ENCODE measurements at places on chromosomes 5 and 9. TPM values are rescaled to one million over a fixed set of nuclear protein-coding genes. Genes with fewer than 3 reads are reported as not detected.

- H3K36me3 ChIP-seq = no peaks in the 10 kb centered on the region
- H3K27me3 ChIP-seq = peaks cover 26% of the 10 kb centered on the region
- no peaks in the 10 kb centered on the region for H3K4me1 ChIP-seq
- no peak overlapping the region for H3K27ac ChIP-seq
- no peak for DNase-seq
Measured at GRCh38 chr5:180908998-180909731, 10.2 kb downstream of the BTNL8 start.

DNA sequence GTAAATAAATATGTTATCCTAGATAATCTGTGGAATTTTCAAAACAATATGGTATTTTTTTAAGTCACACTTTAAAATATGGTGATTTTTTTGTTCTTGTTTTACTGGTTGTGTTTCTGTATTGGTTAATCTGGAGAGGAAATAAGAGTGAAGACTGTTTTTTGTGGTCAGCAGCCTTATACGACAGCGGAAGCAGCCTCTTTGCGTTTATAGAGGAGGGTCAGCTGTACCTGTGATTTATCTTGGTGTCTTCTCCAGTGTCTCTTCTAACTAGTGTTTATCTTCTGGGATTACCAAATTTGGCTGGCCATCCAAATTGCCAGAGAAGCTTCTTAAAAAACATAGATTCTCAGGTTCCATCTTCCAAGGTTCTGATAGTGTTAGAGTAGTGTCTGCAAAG is 58.7 kb downstream of the ICE1 start:
- H3K36me3 ChIP-seq = peaks cover 5% of the 10 kb centered on the region
- no peak overlapping the region for H3K4me3 ChIP-seq
- no peaks in the 10 kb centered on the region for H3K27me3 ChIP-seq

DNA sequence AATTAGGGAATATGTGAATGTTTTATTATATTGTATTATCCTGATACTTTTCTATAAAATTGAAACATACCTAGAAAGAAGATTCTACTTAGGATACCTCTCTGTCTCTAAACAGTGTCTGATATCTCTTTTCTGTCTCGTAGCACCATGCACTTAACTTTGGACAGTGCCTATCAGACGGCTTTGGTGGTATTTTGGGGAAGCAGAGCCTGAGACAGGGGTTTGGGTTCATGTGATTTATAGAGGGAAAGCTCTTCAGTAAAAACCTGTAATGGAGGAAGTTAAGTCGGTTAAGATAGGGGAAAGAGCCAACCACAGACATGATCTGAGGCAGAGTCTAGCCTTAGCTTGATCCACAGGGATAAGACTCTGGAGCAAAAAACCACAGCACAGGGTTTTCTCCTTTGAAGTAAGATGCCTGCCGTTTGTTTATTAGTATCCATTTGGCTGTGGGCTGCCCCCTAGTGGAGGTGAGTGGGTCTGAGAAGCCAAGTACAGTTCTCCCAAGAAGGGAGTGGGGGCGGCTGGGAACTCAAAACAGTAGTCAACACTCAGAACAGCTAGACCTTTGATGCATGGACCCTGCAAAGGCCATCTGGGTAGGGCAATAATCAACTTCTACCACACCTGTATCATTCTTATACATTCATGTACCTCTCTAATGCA is 141.2 kb upstream of the ASTN2 start:
- H3K27me3 ChIP-seq = no peaks in the 10 kb centered on the region
- no peak overlapping the region for H3K27ac ChIP-seq
- H3K4me3 ChIP-seq = no peak overlapping the region
- DNase-seq = peak; percentile 28

DNA sequence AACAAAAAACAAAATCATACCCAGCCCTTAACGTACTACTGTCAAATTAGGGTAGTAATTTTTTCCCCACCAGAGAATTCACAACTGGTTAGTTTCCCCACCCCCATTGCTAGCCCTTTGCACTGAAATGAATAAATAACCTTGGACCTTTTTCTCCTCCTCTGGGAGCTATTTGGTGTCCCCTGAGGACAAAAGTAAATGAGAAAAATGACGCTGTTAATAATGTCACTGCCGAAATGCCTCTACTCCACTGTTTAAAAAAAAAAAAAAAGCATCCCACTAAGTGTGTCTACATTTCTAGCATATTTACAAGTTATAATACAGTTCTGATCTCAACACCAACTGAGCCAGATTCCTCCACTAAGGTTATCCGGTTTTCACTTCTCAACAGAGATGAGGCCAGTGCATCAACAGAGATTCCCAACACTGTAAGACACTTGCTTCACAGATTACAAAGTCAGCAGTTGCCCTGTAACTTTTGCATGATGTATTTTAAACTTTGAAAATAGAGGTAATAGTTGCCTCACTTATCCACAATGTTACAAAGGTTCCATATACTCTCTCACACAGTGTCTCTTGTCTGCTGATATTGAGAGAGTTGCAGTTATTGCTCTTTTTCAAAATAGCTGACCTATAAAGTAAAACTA is 5.1 kb upstream of the NFIB start:
- no peaks in the 10 kb centered on the region for H3K36me3 ChIP-seq
- H3K4me1 ChIP-seq = peaks cover 47% of the 10 kb centered on the region
- H3K4me3 ChIP-seq = no peak overlapping the region
- no peaks in the 10 kb centered on the region for H3K27me3 ChIP-seq
- peak overlapping the region; percentile 91 for H3K27ac ChIP-seq

DNA sequence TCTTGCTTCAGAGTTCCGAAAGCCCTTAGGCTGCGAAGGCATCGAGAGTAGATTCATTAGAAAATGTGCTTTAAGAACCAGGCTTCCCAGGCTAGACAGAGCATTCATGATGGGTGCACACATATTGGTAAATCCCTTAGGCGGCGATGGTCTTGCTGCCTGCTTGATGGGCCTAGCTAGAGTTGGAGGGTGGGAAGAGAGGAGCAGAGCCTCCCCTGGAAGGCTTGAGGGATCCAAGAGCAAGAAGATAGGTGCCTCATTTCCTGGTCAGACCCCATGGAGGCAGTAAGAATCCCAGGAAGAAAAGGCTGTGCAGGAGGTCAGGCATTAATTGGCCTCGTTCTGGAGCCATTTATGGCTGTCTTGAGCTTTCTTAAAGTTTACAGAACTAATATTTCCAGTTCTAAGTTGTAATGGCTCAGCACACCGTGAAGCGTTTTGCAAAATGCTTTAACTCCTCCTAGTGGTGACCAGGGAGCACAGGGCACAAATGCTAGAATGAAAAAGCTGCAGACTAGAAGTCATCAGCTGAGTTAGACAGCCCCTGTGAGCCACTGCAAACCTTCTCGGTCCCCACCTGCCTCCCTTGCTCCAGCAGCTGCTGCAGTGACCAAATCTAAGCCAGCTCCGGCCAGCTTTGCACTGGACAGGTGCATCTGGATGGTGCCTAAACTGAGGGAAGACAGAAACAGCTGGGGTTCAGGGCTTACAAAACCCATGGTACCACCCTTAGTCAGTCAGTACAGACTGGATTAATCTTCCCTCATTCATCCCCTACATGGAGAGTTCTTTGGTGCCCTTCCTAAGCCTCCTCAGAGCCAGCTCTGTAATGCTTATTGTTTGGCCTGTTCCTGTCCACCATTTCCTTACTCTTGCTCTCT is 14.7 kb downstream of the SLC45A2 start:
- no peak overlapping the region for H3K27ac ChIP-seq
- H3K27me3 ChIP-seq = no peaks in the 10 kb centered on the region
- peak; percentile 59 for DNase-seq
- no peaks in the 10 kb centered on the region for H3K36me3 ChIP-seq
- H3K4me1 ChIP-seq = 0 out of 2 replicates have a peak, but pooled peaks cover 3% of the 10 kb centered on the region
- no peak overlapping the region for H3K4me3 ChIP-seq

DNA sequence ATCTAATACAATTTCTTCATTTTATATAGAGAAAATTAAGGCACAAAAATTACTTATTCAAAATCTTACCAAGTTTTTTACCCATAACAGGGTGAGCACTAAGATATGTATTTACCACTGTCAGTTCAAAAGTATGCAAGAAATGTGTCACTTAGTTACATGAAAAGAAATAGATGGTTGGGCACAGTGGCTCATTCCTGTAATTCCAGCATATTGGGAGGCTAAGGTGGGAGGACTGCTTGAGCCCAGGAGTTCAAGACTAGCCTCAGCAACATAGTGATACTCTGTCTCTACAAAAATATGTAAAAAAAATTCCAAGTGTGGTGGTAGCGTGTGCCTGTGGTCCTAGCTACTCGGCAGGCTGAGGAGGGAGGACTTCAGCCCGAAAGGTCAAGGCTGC is 19.4 kb downstream of the YIPF5 start:
- no peak overlapping the region for H3K4me3 ChIP-seq
- H3K4me1 ChIP-seq = no peaks in the 10 kb centered on the region
- H3K36me3 ChIP-seq = no peaks in the 10 kb centered on the region
- no peak overlapping the region for H3K27ac ChIP-seq
- H3K27me3 ChIP-seq = no peaks in the 10 kb centered on the region

DNA sequence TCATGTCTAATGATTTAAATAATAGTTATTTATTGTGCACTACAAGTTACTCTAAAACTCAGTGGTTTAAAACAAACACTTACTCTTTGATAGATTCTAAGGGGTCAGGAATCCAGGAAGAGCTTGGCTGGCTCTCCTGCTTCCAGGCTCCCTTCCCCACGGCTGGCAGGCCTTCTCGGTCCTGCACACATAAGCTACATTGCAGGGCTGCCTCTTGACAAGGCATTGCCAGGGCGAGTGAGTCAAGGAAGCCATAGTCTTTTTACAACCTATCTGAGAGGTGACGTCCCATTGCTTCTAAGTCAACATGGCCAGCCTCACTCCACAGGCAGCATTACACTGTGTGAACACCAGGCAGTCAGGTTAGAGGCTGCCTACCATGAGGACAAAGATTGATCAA is 119.8 kb downstream of the AUH start:
- H3K4me1 ChIP-seq = peaks cover 15% of the 10 kb centered on the region
- no peak overlapping the region for H3K4me3 ChIP-seq
- H3K36me3 ChIP-seq = no peaks in the 10 kb centered on the region
- no peak for DNase-seq

DDX4 gene
- not detected for total RNA-seq

IL17B gene
- not detected for total RNA-seq

SOHLH1 gene
- not detected for total RNA-seq

CCL27 gene
- total RNA-seq = 0.44 TPM

PRRX2 gene
- total RNA-seq = 1.6 TPM
